ENCODE measurements at places on chromosomes 5 and 9.

DNA sequence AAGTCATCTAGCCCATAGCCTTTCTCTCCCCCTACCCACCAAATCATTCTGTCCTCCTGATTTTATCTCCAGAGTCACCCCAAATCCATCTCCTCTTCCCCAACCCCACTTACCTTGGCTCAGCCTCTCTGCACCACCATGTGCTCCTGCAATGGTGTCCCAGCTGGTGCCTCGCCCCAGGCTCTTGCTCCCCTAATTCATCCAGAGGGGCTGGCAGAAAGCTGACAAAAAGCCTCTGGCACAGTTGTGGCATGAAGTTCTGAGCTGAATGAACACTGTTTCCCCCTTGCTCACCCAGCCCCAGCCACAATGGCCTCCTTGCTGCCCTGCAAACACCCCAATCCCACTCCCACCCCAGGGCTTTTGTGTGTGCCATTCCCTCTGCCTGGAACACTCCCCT, 10.2 kb downstream of the RETREG1 start:
- DNase-seq: no peak

DNA sequence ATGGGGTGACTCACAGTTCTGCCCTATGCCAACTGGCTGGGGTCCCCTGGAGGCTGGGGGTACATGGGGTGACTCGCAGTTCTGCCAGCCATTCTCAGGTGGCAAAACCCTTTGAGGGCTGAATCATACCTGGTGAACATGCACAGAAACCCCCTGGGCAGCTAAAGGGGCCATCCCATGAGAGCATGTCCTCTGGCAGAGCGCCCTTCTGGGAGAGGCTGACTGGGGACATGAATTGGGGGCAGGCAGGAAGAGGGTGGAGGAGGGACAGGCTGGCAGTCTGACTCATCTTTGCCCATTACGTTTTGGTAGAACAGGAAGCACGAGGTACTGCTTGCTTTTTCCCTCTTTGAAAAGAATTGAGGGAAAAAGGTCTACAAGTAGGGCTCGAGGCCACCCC, 16.7 kb downstream of the TRAF1 start:
- peak; percentile 48 for DNase-seq

DNA sequence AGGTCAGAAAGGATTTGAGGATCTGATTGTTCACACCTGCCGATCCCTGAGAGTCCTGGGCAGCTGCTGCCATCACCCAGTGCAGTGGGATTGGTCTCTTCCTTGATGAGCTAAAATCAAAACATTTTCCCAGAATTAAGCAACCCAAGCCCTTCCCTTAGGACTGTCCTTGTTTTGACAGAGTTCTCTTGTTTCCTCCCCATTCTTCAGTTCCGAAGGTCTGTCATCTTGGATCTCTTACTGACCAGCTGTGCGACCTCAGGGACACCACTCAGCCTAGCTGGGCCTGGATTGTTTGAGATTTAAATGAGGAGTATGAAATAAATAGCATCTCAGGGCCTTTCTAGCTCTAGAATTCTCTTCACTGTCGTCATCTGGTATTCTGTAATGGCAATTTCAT, 90.3 kb upstream of the IQGAP2 start:
- no peak for DNase-seq

GRCh38 chr5:74535926-74536325, 104.6 kb downstream of the ENC1 start:
- DNase-seq: no peak

DNA sequence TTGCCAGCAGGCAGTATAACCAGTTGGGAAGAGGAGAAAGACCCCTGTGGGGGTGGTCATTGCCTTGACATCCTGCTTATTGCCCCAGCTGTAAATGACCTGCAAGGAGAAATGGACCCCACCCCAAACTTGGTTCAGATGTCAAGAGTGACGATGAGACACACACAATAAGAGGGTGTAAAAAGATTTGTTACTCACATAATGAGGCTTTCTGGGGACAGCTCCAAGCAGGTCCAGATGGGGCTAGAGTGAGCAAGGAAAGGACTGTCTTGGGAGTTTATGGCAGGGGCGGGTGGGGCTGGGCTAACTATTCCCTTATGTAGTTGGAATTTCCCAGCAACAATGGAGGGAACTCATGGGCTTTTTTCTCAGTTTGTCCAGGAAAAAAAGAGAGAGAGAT, 24.1 kb downstream of the ZNF484 start:
- no peak for DNase-seq

DNA sequence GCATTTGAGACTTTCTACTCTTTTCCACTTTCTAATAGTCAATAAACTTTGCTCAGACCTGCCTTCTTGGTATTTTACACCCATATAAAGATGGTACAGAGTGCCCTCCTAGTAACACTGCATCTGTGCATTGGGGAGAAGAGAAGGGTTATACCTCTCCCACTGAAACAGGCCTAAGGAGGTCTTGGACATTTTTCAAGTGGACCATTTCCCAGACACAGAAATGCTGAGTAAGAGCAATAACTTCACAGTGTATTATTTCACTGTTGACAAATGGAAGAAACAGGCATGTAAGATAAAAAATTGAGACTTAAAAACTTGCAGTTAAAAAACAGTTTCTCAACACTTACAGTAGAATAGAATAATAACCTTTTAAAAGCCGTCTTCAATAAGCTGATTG, 1224.0 kb upstream of the CDH18 start:
- DNase-seq: no peak

GRCh38 chr5:9490494-9491097, 55.3 kb downstream of the SEMA5A start:
- no peak for DNase-seq

GRCh38 chr5:150055326-150056074, 30.9 kb downstream of the CSF1R start:
- DNase-seq: no peak

GRCh38 chr9:27499451-27499850, 24.6 kb upstream of the IFNK start:
- DNase-seq: no peak

DNA sequence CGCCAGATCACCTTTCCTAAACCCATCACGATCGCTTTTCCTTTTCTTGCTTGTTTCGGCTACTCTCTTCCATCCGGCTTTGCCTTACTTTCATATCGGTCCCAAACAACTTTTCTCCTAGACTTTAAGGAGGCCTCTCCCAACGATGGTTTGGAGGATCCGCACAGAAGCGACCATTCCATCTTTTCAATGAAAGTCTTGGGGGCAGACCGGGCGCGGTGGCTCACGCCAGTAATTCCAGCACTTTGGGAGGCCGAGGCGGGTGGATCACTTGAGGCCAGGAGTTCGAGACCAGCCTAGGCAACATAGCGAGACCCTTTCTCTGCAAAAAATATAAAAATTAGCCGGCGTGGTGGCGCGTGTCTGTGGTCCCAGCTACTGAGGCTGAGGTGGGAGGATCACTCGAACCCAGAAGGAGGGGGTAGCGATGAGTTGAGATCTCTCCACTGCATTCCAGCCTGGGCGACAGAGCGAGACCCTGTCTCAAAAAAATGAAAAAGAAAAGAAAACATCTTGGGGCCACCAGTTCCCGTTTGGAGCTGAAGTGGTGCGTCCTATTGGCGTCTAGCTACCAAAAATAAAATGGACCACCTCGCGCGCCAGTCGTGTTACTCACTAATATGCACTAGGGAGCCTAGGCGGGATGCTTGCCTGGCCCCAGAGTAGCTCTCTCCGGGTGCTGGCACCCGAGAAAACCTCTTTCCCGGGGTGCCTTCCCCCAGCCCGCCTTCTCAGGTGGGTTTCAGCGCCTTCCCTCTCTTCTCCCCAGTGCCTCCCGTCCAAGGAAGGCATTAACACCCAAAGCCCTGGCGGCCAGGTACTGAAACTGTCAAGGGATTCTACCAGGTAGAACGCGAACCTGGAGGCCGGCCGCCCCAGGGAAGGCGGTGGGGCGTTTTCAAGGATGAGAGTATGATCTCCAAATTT, 800 bp upstream of the AP3B1 start:
- peak; percentile 16 for DNase-seq

DNA sequence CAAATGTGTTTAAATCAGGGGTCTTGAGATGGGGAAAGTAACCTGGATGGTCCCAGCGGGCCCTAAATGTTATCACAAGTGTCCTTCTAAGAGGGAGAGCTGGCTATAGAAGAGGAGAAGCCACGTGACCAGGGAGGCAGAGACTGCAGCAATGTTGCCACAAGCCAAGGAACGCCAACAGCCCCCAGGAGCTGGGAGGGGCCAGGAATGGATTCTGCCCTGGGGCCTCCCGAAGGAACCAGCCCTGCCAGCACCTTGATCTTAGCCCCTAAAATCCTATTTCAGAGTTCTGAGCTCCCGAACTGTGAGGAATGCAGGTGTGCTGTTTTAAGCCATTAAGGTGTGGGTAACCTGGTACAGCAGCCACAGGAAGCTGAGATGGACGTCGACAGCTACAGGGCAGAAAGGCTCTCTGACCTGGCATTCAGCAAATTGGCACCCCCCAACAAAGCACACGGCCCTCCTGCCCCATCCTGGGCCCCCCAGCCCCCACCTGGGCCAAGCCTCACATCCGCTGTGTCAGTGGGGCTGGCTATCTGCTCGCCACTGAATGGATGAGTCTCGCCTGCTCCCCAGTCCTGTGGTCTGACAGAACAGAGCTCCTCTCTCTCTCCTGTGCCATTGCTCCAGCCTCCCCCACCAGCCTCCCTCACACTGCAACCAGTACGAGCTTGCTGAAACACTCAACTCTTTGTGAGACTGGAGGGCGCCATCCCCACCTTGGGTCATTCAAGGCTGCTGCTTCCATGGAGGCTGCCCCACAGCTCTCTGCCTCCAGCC, 78.8 kb downstream of the ADAMTS2 start:
- no peak for DNase-seq

DNA sequence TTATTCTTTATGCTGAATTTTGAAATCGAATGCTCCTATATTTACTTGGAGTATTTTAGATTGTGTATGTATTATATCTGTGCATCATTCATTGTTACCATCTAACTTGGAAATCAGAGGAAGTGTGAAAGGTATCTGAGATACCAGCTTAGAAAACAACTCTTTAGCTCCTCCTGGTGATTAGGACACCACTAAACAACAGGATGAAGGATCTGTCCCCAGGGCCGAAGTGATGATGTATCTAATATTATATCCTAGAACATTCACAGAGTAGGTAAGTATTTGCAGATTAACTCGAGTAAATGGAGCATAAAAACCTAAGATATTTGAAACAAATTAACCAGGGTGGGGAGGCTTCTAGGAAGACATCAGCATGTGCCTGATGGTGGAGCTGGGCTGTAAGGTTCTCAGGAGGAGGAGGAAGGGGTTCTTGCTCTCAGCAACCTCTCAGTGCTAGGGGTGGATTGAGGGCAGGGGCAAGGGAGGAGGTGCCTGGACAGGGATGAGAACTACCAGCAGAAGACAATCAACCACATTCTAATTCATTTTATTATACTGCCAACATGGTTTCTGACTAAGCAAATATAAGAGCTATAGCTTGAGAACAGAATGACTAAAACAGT, 2.6 kb upstream of the NFIL3 start:
- no peak for DNase-seq

GRCh38 chr5:132692632-132692967, 18.8 kb downstream of the IL4 start:
- DNase-seq: no peak

DNA sequence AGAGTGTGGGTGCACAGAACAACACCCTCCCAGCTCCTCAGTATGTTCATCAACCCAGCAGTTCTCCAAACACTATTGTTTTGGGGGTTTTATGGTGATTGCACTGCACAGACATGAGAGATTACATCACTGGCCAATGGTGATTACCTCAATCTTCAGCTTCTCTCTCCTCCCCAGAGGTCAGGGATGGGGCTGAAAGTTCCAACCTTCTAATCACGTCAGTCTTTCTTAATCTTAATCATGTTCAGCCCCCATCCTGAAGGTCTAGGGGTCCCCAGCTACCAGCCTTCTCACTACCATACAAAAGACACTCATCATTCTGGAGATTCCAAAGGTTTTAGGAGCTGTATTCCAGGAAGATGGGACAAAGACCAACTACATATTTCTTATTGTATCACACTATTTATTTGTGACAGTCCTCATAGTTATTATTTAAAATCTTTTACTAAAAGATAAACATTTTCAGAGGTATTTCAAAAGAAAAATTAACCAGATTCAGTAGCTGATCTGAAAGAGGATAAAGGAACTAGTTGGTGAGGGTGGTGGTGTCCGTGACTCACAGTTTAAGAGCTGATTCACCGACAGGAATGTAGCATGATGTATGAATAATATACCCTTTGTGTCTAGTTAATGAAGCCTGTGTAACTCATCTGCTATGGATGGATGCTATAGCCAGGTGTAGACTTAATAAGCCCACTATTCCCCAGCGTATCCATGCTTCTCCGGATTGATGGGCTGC, 35.6 kb downstream of the RASEF start:
- DNase-seq: no peak

- DNase-seq: no peak
Measured at GRCh38 chr5:171956887-171957495, 49.4 kb downstream of the FBXW11 start.

GRCh38 chr5:67935908-67936566, 279.5 kb upstream of the PIK3R1 start:
- no peak for DNase-seq

- DNase-seq: peak; percentile 53
Measured at GRCh38 chr5:171907725-171908343, 98.6 kb downstream of the FBXW11 start.

DNA sequence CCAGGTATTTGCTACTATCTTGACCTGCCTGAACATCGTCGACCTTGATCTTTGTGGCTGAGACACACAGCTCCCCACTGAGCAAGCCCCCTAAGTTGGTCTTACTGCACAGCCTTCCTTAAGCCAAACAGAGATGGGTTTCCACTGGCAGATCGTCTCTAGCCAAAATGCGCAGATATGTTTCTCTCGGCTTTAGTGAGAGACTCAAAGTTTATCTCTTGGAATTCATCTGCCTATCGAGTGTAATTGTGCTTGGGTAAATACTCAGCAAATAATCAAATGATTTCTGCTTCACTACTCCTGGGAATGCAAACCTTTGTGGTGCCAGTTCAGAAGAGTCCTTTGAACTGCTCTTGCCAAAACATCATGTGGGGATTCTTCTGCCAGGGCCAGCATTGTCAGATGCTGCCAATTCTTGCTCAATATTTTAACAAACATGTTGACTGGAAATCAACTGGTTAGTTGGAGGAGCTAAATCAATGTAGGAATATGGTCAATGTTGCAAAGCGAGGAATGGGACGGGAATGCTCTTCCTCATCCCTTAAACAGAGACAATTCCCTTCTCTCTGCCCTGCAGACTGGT, 141.2 kb upstream of the SLC28A3 start:
- no peak for DNase-seq

GRCh38 chr9:120839146-120839545, 3.6 kb downstream of the PSMD5 start:
- no peak for DNase-seq

GRCh38 chr5:110815916-110816605, 77.3 kb downstream of the SLC25A46 start:
- no peak for DNase-seq
